ENCODE measurements at places on chromosomes 7 and 10.
A peak's percentile ranks its signal among the peaks of the same experiment; 100 is the strongest.

DNA sequence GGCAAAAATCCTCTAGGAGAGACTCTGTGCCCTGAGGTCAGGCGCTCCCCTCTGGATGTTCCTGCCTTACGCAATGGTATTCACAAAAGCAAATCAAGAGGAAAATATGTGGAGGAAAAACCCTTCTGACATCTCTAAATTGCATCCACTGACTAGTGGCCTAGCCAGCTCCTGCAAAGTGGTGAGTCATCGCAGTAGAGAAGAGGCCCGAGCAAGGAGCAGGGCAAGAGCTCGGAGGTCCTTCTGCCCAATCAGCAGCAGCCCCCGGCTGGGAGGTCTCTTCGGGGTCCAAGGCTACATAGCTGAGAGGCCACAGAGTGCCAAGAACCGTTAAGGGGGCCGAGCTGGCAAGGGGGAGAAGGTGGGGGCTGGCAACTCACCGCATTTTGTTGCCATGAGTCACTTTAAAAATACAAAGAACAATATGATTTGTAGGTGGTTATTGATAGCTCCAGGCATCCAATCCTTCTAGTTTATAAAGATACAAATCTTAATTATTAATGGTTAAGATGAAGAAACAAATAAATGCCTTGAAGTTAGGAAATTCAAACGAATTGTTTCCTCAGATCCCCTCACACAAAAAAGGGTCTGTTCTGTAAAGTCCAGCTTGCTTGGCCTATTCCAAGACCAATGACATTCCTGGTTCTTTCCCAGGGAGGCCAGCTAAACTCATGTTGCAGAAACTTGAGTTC, 161.6 kb downstream of the PKD1L1 start:
- DNase-seq: no peak

DNA sequence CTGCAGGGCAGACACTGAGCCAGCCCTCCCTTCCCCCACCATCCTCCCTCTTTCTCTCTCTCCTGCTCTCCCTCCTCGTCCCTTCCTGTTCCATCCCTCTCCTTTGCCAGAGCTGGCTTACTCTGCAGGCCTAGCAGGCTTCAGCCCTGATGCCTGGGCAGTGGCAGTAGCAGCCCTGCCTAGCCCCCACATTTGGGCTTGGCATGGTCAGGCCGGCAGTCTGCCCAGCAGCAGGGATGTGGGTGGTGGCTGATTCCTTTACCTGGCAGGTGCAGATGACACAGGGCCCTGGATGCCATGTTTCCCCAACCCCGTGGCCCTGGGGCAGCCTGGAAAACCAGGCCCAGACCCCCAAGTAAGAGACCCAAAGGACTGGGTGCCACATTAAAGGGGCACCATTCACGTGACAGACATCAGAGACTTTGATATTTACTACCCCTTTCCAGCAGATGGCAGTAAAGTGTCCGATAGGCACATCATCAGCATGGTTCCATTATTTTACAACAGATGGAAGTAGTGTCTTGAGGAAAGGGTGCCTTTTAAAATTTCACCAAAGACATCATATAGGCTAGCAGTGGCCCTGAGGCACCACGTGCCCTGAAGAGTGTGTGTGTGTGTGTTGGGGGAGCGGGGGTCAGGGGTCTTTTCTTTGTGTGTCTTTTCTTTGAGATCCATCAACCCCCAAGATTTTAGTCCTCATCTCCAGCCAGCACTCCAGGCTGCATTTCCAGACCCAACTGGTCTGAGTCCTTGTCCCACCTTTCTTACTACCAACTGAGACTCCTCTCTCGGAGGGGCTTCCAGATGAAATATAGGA, 5.9 kb downstream of the KCP start:
- DNase-seq: no peak

GRCh38 chr10:69567920-69568319, 5.3 kb downstream of the NEUROG3 start:
- no peak for DNase-seq

DNA sequence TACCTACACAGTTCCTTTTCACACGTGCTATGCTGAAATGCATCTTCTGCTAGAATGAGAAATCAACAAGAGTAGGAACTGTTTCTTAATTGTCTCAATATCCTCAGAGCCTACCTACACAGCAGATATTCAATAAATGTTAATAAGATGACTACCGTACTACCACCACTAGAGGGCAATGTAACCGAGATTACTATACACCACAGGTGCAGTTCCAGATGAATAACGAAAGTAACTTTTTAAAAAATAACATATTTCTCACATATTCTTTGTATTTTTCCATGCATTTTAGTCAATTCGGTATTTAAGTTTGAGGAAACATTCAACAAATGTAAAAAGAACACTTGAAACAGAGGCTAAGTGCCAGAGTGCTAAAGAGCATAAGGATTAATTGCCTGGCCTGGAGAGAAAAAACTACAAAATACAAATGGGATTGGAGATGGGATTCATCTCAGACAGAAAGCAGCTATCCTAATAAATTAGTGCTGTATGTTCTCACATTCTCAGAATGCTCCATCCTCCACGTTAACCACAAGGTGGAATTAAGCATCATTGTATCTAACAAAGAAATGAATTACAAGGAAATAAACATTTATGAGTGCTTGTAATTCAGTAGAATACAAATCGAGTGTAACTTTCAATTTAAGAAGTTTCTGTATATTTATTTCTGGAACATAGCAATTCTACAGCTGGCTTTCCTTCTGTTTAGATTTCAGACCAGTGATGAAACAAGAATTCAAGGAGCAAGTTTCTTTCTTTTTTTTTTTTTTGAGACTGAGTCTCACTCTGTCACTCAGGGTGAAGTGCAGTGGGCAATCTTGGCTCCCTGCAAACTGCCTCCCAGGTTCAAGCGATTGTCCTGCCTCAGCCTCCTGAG, 20.3 kb upstream of the HECTD2 start:
- DNase-seq: peak; percentile 5

- no peak for DNase-seq
These were observed 619 bp upstream of the HOXA6 start for GRCh38 chr7:27148031-27148755.

- DNase-seq: no peak
These were observed 7.5 kb downstream of the AGK start for GRCh38 chr7:141558544-141559183.

- DNase-seq: peak; percentile 24
These were observed 535 bp downstream of the ASAH2B start for GRCh38 chr10:50740293-50740648.
